ENCODE measurements at places on chromosomes 5 and 9.

DNA sequence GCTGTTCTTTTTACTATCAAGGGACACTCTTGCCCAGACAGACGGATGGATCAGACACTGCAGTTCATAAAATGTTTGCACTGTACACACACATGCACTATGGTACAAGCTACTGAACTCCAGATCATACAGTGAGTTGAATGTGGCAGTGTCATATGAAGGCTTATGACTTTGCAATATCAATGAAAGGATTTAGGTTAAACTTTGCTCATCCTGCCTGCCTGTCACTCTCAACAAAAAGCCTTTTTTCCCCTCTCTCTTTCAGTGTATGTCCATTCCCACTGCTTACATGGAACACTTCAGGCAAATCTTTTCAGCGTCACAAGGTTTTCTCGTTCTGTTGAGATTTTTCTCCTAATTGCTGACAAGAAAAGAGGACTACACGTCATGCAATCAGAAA lies 97.4 kb downstream of the BNC2 start:
- DNase-seq: no peak

DNA sequence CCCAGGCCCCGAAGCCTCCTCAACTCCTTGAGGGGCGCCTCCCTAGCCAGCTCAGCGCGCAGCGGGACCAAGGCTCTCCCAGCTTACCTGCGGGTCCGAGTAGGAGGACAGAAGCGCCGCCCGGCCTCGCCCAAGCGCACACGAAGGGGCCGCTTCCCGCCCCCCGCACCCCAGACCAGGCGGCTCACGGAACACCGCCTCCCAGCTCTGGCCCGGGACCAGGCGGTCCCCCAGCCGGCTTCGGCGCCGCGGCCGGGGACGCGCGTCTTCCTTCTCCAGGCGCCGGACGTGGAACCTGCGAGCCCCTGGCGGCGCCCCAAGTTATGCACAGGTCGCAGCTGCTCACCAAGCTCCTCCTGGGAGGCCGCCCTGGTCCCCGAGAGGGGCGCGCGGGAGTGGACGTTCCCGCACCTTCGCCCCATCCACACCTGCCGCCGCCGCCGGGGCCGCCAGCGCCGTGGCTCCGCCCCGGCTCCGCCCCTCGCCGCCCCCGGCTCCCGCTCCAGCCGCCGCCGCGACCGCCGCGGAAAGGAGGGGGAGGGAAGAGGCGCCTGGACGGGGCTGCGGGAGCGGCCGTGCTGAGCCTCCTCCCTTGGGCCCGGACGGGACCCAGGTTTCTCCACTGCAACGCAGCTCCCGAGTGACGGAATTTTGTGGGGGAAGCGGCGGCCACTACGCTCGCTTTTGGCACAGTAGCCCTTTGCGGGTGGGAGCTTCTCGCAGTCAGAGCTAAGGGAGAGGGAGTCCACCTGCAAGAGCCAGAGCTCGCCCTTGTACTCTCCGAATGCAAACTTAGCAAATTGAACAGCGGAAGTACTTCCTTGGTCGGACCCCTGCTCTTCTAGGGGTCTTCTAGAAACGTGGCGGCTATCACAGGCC lies 77.5 kb upstream of the IFNE start:
- no peak for DNase-seq

DNA sequence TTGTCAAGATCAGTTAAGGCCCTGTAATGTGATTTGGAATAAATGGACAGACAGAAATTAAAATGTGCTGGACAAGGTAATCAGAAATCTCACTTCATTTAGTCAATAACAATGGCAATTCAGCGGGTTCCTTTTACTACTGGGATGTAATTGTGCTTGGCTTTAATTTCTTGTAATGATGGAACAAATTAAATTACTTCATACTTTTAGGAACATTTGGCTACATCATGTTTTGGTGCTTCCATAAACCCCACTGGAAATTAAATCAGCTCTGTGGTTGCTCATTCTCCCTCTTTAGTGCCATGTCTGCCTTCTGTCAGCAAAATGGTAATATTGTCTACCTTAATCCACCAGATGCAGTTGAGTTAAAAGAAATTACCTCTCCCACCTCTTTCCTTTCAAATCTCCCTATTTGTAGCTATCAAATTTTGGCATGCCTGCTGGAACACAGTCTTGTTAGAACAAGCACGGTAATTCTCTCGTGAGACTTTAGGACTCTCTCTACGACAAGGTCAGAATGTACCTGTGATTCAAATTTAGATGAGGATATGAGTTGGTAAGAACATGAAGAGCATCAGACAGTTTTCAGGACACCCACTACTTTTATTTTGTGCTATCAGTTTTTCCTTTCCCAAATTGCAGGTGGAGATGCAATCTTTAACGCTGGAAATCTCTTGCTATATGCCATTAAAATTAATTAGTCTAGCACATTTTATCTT lies 476.3 kb downstream of the RAB3C start:
- DNase-seq: no peak

- no peak for DNase-seq
Observed at GRCh38 chr5:143164557-143164956, 238.9 kb downstream of the NR3C1 start.

DNA sequence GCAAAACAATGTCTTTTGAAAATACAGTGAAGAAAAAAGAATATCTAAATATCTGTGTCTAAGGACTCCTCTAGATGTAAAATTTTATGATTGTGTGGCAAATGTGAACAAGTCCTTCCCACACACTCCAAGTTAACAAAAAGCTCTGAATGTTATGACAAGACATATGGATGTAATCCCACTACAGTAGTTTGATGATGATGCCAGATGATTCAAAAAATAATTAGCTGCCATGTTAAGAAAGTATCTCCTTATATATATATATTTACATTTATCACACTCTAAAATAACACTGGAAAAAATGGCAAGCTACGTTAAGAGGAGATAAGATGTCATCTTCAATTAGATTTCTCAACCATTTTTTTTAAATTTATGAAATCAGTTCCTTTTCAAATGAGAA lies 178.5 kb downstream of the NFIB start:
- no peak for DNase-seq

GRCh38 chr9:101509572-101509971 lies 24.1 kb upstream of the RNF20 start:
- no peak for DNase-seq

DNA sequence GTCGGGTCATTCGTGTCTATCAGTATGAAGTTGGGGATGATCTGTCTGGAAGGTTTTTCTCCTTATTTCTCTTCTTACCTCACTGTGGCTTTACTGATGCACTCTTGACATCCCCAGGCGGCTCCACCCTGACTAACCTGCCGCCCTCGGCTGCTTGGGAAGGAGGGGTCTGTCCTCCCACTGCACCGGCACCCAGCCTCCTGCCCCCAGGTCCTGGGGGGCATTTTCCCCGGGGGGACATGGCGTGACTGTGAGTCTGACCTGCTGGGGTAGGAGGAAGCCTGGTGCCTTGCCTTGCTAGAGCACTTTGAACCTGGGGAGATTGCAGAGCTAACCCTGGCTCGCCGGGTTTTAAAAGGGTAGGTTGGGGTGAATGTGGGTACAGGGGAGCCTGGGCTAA lies 27.5 kb downstream of the DYNC2I2 start:
- no peak for DNase-seq

DNA sequence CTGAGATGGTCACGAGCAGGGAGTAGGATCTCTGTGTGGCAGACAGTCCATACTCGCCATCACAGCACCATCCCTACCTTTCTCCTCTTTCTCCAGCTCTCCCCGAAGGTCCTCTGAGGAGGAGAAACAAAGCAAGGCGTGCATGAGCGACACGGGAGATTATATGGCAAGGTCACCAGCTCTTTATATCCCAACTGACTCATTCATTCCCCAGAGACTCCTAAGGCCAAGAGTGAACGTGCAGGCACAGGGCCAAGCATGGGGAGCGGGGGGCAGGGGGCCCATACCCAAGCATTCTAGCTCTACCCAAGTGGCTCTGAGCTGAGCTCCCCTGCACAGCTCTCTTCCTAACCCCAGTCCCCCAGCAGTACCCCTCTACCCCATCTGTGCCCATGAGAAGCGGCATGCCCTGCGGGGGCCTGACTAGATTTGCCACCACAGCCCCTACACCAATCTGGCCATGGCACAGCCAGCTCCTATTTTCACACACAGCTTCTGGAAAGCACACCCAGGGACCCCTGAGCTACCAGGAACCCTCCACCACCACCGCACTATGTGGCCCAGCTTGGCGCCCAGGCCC lies 6.8 kb downstream of the TRIM7 start:
- no peak for DNase-seq

DNA sequence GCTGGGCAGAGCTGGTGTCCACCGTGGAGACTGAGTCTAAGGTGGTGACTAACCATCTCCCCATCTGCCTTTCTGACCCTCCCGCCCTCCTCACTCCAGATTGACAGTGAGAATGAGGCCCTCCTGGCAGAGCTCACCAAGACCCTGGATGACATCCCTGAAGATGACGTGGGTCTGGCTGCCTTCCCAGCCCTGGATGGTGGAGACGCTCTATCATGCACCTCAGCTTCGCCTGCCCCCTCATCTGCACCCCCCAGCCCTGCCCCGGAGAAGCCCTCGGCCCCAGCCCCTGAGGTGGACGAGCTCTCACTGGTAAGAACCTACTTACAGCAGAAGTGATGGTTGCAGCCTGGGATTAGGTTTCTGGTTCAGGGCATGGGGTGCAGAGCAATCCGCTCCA lies 96.5 kb downstream of the PPARGC1B start:
- no peak for DNase-seq

GRCh38 chr5:74476819-74477453 lies 163.6 kb downstream of the ENC1 start:
- no peak for DNase-seq

DNA sequence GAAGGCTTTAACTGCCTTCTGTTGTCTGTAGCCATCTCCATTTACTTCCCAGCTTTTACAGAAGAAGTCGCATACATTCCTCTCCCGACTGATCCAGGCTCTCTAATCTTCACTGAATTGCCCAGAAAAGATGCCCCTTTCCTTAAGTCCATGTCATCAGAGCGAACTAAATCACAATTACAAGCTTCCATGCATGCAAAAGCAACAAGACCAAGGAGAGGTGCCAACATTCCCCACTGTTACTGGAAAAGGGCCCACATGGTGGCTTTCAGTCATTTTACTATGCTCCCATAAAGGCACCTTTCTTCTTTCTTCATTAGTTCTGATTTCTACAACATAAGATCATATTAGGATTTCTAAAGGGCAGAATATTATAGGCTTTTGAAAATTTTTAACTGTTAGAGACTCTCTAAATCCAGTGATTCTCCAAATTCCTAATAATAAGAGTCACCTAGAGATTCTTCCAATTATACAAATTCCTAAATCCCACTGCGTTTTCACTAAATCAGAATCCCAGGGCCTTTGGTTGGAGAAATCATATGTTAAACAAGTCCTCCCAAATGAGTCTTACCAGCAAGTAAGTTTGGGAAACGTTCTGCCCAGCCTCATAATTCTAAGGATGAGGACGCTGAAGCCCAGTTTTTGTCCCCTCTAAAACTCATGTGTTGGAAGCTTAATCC lies 17.0 kb upstream of the ZFR start:
- DNase-seq: no peak

- peak; percentile 94 for DNase-seq
Observed at GRCh38 chr5:160293901-160294561, 18.3 kb downstream of the CCNJL start.

DNA sequence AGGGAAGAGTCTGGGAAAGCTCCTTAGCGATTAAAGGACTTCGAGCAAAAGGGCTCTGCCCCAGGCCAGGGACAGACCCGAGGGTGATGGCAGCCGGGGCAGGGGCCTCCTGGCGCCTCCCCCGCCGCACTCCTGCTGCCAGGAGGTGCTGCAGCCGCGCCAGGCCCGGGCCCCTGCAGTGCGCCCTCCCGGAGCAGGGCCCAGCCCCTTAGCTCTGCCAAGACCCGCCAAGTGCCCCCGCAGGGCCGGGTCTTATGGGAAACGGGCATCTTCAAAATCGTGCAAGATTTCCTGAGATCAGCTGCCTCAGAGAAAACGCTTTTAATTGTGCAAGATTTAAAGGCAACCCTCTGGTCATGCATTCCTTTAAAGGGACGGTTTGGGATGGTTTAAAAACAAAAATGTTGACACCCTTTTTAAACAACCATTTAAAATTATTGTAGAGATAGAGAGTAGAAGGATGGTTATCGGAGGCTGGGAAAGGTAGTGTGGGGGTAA lies 52.4 kb downstream of the CDC14B start:
- DNase-seq: no peak

DNA sequence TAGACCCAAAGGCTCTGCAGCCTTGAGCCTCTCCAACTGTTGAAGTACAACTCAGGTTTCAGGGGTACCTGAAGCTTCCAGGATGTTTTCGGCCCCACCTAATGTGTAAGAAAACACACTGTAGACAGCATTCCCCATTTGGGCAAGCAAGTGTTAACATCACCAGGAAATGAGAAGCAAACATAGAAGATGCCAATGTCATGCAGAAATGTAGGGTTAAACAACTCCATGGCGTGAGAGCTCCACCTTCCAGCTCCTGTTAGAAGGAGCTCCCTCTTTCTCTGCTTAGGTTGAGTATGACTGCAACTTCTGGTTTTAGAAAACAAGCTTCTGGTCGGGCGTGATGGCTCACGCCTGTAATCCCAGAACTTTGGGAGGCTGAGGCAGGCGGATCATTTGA lies 31.0 kb upstream of the DENND1A start:
- DNase-seq: peak; percentile 6

DNA sequence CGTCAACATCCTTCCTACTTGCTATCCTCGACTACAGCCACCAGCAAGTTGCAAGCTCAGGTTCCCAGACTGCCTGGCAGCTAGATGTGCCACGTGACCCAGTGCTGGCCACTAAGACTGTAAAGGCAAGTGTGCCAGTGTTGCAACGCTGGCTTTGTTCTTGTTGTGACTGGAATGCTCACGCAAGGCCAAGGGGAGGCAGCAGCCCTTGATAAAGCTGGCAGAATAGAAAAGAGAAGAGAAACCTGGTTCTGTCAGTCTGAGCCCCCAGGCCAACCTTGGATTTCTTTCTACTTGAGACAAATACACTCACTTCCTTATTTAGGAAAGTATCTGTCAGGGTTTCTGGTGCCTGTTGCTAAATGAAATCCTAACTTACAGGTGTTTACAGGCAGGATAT lies 113.0 kb downstream of the KLHL3 start:
- peak; percentile 72 for DNase-seq

- DNase-seq: no peak
Observed at GRCh38 chr9:133576031-133576874, 32.9 kb downstream of the FAM163B start.

GRCh38 chr5:179869101-179869500 lies 10.5 kb upstream of the MRNIP start:
- no peak for DNase-seq

DNA sequence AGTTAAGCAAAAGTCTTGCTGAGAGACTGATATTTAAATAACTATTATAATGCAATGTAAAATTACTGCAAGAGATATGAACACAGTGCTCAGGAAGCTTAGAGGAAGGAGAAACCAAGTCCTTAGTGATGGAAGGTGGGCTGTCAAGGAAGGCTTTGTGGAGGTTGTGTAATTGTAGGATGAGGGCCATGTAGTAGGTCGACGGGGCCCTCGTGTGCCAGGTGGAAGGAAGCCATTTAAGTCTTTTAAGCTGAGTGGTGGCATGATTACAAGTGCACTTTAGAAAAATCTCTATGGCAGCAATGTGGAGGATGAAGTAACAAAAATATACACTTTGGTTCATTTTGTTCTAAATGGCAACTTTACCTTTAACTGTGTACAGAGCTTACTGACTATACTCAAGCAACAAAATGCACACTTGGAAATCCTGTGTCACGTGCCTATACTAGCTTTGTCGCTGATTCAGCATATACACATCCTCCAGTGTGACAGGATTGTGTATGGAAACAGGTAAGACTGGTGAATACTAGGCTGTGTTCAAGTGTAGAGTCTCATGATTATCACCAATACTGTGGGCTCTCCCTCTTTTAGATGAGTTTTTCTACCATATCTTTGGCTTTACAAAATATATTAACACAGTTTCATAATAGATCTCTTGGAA lies 78.6 kb downstream of the TMC1 start:
- DNase-seq: no peak

All from HL-60 (cell line).